Stimulated activated CD8-positive, alpha-beta memory T cell treated with anti-CD3 and anti-CD28 coated beads, Interleukin-2, amount 100 ng/mL, for 48 hours (primary cell): ENCODE measurements at places on chromosomes 1 and 21.

DNA sequence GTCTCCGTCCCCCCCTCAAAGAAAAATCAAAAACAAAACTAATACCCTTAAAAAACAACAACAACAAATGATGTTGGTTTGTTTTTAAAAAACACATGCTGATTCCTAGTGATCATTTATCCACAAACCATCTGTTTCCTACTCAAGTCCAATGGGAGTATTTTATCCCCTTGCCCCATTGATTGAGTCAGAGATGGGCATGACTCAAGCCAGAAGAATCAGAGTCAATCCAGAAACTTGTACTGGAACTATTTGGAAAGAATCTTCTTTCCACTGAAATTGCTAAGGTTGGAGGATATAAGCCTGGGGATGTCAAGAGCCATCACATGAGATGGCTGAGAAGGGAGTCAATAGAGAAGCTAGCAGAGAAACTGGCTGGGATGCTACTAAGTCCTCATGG, 176.4 kb downstream of the MIS18A start:
- DNase-seq = no peak

- DNase-seq = no peak
Observed at GRCh38 chr1:226575739-226576378, 27.3 kb downstream of the STUM start.

DNA sequence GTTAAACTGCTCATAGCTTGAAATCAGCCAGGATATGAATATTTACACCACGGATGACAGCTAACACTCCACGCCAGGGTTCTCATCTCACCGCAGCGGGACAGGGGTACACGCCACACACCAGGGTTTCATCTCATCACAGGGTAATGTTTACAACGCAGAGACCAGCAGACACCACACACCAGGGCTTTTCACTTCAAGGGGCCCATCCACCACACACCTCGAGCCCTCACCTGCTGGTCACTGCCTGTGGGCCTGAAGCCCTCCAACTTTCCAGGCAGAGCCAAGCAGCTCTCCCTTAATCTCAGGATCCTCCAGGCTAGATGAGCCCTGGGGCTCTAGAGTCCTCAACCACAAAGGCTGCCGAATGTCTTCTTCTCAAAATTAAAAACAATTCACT, 1.3 kb upstream of the KRTAP10-12 start:
- no peak for DNase-seq

GRCh38 chr1:227621211-227621610, 57.9 kb downstream of the ZNF678 start:
- DNase-seq = no peak

DNA sequence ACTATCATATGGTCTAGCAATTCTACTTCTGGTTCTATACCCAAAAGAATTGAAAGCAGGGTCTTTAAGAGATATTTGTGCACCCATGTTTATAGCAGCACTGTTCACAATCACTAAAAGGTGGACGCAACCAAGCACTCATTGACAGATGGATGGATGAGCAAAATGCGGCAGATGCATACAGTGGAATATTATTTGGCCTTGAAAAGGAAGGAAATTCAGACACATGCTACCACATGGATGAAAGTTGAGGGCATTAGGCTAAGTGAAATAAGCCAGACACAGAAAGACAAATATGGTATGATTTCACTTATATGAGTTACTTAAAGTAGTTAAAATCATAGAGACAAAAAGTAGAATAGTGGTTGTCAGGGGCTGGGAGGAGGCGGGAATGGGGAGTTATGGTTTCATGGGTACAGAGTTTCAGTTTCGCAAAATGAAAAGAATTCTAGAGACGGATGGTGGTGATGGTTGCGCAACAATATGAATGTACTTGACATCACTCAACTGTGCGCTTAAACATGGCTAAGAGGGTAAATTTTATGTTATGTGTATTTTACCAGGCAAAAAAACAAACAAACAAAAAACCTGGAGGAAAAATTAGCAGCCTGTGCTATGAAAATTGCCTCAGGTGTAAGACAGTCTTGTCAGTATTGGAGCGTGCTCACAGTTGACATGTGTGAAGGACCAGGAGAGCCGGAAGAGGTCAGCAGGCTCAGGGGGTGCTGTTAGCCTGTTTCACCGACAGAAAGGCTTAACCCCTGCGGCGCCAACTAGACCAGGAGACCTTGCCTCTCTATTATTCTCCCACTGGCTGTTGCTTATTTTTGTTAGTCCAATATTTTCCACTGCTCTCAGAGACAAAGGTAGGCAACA, 26.5 kb downstream of the CD247 start:
- DNase-seq = no peak

DNA sequence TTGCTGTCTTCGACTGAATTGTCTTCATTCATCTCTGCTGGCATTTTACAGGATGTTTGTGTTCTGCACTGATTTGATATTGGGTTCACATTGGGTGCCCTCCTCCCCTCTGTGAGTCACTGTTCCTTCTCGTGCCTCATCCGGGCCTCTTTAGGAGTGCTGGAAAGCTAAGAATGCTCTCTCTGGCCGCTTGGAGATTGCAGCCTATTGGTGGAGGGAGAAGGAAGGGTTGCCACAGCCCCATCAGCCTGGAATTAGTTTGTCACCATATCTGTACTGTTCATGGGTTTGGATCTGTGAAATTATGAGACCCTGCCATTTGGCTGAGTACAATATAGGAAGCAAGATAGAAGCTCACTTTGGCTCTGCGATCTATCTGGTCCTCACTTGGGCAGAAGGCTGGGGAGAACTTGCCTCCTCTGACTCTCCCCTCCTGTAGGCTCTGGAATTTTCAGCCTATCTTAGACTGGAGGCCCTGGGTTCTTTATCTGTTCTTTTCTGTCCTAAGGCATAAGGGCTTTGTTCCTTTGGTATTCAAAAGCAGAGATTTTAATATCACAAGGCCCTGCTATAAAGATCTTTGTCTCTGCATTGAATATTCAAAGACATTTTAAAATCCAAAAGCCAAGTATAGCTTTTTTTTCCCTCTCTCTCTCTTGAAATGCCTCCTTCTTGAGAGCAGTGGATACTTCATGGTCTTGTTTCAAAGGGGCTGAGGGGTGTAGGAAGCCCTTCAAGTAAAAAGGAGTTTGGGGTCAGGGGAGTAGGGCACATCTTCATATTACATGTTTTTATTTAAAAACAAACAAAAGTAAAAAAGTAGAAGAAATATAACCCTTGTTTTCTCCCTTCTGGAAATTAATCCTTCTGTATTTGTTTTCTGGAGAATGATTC, 347.9 kb downstream of the ZP4 start:
- no peak for DNase-seq

DNA sequence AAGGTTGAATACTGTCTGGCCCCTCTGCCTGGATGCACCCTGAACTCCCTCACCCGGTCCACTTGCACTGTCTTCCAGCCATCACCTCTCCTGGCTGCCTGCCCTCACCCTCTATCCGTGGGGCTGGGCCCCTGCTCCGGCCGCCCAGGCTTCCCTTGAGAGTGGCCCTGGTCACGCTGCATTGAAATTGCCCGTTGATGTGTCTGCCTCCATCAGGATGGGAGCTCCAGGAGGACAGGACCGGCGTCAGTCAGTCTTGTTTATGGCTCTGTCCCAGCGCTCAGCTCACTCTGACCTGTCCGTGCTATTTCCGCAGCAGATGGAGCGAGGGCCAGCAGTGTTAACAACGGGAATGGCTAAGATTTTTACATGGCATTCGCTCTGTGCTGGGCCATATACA, 34.9 kb downstream of the FOXO6 start:
- no peak for DNase-seq

- DNase-seq = peak; percentile 1
Observed at GRCh38 chr1:101506541-101507164, 269.8 kb downstream of the S1PR1 start.

DNA sequence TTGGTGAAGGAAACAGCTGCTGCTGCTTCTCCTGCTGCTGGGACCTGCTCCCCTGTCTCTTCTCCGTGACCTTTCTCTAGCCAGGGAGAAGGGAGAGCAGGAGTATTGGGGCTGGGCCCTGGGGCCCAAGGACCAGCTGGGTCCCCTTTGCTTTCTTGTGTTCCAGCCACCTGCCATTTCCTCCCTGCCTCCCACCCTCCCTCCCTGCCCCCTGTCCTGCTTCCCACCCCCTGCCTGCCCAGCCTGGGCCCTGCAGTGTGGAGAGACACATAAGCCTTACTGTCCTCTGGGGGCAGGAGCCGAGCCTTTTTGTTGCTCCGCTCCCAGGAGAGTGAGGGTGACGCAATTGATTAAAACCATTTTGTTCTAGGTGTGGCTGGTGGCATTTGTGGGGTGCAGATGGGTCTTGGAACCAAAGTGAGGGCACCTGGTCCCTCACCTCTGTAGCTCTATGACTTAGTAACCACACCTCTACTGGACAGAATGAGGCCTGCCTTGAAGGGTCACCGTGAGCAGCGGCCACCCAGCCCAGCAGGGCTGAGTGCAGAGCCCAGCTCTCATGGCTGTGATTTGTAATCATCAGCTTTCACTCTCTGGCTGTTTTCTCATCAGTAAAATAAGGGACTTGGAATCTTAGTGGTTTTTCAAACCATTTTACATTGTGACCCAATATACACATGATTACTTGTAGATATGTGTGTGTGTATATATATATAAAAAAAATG, 13.9 kb upstream of the TMEM222 start:
- DNase-seq = no peak

- DNase-seq = no peak
Observed at GRCh38 chr21:41427556-41427955, 1.5 kb downstream of the MX1 start.

DNA sequence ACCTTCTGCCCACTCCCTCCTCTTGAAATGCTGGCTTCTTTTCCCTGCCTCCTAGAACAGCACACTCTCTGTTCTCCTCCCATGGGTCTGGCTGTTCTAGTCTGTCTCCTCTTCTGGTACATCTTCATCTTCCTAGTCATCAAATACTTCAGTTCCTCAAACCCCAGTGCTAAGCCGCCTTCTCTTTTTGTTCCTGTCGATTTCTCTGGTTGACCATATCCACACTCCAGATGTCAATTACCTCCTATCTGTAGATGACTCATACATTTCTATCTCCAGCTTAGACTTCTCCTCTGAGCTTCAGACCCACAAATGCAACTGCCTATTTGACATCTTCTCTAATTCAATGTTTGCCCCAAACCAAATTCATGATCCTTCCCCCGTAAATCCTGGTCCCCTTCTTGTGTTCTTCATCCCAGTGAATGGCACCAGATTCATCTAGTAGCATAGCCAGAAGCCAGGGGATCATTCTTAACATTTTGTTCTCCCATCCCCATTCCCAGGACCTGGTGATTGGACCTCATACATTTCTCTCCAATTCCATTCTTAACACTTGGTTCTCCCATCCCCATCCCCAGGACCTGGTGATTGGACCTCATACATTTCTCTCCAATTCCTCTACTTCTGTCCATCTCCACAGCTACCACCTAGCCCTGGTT, 35.9 kb downstream of the USP24 start:
- no peak for DNase-seq

DNA sequence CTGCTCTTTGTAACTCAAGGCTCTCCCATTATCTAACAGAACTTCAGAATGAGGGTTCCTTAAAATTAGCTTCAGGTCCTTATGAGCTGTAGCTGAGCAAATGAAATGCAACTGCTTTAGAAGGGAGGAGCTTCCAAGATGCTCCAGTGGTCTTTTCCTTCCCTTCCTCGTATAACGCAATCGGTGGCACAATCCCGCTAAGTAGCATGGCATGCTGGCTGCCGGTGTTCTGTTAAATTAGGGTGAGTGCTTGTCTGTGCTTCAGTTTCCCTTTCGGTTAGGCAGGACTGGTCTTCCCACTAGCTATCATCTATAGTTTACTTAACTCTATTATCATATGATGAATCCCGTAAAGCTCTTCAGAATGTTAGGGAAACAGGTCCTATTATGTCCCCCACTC, 917 bp downstream of the KIAA0040 start:
- no peak for DNase-seq

- no peak for DNase-seq
Observed at GRCh38 chr1:159895836-159896545, 4.0 kb downstream of the CFAP45 start.

DNA sequence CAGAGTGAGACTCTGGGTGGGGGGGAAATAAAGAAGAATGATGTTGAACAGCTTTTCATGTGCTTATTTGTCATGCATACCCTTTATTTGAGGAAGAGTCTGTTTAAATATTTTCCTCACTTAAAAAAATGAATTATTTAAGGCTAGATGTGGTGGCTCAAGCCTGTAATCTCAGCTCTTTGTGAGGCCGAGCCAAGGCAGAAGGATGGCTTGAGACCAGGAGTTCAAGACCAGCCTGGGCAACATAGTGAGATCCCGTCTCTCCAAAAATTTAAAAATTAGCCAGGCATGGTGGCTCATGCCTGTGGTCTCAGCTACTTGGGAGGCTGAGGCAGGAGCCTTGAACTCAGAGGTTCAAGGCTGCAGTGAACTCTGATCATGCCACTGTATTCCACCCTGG, 25.4 kb downstream of the SLC30A1 start:
- DNase-seq = no peak
